GM06990 (cell line): ENCODE measurements at places on chromosomes 12 and 14.

DNA sequence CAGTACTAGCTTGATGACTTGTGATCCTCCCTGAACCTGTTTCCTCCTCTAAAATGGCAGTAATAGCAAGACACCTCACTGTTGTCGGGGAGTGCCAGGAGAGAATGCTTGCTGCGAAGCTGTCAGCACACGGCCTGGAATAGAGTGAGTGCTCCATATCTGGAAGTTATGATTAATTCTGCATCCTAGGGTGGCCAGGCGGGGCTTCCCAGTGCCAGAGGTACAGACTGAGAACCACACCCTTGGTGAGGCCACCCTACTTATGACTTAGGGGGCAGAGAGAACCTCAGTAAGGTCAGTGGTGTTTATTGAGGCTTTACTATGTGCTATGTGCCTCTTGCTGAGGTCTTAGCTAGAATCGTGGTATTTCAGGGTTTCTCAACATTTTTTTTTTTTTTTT lies 20.1 kb downstream of the MORN3 start:
- no peak for DNase-seq

GRCh38 chr12:82486524-82487235 lies 128.4 kb downstream of the METTL25 start:
- no peak for DNase-seq

DNA sequence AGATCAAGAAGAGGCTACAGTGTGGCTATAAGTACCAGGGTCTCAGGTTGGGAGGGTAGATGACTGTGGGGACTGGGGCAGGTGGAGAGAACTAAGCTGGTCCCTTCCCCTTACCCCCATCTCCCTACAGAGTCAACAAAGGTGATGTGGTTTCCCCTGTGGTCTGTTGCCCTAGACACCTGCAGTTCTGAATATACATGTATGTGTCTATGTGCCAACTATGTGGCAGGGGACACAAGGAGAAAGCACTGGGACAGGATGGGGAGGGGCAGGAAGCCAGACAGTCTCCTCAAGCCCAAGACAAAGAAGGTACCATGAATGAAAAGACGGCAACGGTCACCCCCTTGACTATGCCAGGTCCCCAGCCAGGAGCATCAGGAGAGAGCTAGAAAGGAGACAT lies 4.5 kb upstream of the HDAC7 start:
- no peak for DNase-seq

GRCh38 chr12:103495469-103496456 lies at the start of gene C12orf42:
TSS of gene C12orf42 (minus strand) at chr12:103495968. CDS start at chr12:103478426, 17,542 bp downstream.
- peak; percentile 82 for DNase-seq

- DNase-seq, result no peak
These were observed 31.5 kb downstream of the DUSP16 start for GRCh38 chr12:12531194-12531593.

GRCh38 chr12:12008931-12009611 lies 61.7 kb upstream of the BCL2L14 start:
- peak; percentile 71 for DNase-seq

DNA sequence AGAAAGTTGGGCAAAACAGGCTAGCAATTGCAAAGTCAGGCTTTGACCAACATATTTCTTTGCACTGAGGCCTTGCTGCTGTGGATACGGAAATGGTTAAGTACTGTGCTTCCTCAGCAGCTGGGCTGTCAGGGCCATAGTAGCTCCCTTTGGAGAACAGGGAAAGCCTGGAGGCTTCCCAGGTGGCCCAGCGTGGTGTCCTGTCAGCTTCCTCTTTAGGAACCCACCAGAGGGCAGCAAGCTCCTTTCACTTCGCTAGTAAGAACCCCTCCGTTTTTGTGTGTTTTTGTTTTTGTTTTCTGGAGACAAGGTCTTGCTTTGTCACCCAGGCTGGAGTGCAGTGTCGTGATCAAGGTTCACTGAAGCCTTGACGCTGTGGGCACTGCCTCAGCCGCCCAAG lies 1.7 kb upstream of the CFAP251 start:
- no peak for DNase-seq

- DNase-seq, result no peak
These were observed 6.7 kb downstream of the CIT start for GRCh38 chr12:119870457-119870856.

DNA sequence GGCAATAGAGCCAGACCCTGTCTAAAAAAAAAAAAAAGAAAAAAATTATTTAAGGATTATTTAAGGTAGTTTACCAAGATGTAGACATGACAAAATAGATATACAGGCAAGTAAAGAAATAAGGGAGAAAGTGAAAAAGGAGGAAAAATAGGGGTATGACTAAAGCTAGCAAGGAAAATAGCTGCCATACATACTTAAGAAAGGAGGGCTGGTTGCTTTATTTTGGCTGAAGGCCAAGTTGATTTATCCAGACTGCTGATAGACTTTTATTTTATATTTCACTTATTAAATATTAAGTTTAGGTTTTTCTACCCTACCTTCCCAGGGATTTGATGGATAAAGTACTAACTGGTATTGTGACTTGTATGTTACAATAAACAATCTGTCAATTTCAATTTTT lies 8.3 kb upstream of the AEBP2 start:
- DNase-seq, result no peak

GRCh38 chr14:88168025-88168424 lies 155.0 kb downstream of the KCNK10 start:
- no peak for DNase-seq

DNA sequence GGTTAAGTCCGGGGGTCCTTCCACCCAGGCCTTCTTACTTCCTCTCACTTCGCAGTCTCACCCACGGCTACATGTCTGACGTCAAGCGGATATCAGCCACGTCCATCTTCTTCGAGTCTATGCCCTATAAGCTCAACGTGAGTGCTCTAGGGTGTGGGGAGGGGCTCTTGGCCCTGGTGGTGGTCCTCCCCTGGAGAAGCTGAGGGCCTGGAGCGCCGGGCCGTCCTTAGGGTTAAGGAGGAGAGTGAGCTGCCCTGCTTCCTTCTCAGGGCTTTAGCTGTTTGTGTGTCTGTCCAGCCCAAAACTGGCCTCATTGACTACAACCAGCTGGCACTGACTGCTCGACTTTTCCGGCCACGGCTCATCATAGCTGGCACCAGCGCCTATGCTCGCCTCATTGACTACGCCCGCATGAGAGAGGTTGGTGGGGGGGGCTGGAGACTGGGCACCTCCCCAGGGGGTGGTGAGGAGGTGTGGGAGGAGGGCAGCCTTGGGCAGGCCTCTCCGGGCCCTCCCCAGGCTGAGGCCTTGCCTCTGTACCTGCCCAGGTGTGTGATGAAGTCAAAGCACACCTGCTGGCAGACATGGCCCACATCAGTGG lies 2.7 kb downstream of the SHMT2 start:
- DNase-seq, result no peak

DNA sequence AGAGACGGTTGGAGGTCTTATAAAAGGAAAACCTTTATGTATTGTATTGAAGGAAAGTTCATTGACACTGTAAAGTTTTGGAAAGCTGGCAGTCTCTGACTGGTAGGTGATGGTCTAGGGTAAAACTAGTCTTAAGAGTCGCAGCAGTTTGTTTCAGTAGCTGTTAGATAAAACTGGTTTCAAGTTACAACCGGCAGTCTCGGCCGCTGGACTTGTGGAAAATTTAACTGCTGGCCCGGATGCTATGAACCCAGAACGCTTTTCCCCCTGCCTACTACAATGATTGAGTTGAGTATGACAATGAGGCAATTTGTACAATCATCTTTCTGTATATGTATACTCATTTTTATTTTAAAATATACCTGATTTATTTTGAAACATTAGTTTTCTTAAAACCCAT lies 1426.9 kb downstream of the AACS start:
- no peak for DNase-seq

- DNase-seq, result no peak
These were observed 71.9 kb downstream of the DYRK2 start for GRCh38 chr12:67720351-67720856.

DNA sequence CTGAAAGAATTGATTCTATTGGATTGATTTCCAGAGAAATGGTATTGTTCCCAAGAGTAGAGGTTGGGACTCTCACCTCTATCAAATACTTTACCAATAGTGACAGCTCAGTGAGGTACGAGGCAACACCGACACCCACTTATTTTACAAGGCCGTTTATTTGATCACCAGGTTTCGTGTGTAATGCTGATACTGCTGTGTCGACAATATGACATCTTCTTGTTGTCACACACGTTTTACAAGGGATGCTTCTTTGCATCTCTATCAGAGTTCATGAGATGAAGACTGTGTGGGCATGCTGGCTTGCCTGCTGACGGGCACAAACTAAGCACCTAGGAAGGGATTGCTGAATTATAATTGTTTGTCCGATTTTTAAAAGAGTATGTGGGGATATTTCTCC lies 217.8 kb upstream of the EGLN3 start:
- DNase-seq, result no peak

DNA sequence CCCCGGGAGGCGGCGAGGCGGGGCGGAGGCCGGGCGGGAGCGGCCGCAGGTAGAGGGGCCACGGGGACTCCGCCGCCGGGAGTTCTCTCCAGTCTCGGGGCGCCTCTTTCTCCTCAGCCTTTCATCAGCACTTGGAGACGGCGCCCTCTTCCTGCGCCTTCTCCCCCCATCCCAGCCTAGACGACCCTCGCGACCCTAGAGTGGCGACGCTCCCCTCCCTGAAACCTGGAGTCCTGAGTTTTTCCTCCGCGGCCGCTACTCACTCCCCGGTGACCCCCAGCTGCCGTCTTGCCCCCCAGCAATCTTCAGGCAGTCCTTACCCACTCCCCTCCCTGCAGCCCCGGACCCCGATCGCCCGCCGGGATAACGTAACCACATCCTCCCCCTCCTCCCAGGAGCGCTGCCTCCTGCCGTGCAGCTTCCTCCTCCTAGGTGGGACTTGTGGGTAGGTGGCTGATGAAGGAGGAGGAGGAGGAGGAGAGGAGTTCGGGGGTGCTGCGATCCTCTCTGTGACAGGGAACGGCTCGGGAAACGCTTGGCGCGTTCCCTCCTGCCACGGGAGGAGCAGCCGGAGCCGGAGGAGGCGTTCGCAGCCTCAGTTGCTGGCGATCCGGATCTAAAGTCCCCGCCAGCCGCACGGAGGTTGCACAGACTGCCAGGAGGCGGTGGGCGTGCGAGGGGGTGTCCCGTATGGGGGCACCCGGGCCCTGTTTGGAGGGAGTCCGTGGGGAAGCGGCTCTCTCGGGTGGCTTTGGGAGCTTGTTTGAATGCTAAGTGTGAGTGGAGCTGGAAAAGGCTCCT lies 891 bp downstream of the PLEKHA5 start:
- no peak for DNase-seq

- no peak for DNase-seq
These were observed 27.3 kb downstream of the SFSWAP start for GRCh38 chr12:131738196-131738595.
